ENCODE measurements at places on chromosomes 11 and 22.

DNA sequence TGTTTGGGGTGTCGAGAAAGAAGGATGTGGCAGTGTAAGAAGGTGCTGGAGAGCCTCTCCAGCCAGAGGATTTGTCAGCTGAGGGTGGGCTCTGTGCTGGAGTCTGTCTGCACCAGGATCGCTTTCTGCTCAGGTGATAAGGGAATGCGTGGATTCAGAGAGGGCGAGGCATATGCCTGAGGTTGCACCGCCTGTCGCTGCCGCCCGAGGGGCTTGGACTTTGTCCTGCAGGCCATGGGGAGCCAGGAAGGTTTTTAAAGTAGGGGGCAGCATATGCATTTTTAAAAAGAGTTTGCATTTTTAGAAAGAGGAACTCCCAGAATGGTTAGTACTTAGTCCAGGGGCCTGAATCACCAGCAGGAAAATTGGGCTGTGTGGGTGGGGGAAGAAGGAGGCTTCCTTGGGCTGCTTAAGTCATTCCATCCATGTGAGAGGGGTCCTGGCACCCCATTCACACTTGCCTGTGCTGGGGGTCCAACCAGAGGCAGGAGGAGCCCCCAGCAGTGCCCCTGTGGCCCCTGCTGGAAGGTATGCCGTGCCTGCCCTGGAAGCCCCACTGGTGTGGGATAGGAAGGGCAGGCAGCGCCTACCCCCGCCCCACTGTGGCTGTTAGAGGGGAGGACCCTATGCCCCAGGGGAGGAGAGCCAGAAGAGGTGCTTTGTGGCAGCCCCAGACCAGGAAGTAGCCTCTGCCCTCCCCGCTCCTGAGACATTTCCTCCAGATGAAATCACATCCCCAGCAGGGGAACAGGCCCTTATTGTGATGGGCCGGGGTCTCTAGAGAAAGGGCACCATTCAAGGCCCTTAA, 35.8 kb upstream of the MYRF start:
- no peak for DNase-seq

- no peak for DNase-seq
Observed at GRCh38 chr11:8315463-8315862, 51.8 kb upstream of the LMO1 start.

DNA sequence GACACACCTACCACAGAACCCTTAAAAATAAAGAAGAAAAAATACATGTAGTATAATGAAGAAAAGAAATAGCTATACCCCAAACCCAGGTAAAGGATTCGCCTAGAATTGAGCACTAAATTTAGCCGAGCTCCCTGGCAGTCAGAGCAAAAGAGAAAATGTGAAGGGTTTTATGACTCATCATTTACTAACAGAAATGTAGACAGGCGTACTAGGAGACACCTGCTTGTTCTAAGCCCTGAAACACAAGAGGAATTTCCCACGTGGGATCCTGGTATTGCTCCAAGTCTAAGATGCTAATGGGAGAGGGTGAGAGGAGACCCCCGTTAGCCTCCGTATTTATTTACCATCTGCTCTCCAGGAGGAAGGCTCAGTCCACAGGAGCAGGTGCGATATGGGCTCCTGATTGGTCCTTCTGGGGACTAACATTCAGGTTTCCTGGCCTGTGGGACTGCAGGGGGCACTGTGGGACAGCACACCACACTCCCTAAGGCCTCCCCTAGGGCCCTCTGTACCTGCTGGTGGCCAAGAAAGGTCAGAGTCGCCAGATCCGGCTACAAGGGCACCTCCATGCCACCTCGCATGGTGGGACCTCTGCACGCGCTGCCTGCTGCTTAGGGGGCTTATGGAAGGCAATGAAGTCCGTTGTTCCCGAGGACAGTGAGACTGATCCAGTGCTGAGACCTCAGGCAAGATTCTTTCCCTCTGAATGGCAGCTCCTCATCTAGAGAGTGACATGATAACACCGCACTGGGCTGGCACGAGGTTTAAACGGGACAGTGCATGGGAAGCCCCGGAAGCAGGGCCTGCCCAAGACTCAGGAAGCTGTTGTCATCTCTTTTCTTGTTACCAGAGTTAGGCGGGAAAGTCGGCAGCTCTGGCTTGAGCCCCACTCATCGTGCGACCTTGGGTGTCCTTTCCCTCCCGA, 25.8 kb downstream of the KCNC1 start:
- no peak for DNase-seq

DNA sequence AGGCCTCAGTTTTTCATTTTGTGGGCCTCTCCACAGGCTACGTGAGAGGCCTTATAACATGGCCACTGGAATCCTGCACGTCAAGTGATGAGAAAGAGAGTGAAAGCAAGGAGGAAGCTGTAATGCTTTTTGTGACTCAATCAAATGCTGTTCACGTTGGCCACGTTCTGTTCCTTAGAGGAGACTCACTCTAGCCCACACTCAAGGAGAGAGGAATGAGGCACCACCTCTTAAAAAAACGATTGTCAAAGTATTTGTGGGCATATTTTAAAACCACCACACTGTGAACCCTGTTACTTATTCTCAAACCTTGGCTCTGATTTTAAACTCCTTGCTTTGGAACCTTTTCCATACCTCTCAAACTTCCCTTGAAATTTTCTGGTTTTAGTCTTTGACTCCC, 705.0 kb downstream of the NELL1 start:
- DNase-seq, result no peak
